Stimulated activated CD4-positive, alpha-beta T cell treated with anti-CD3 and anti-CD28 coated beads, Interleukin-12 subunit alpha, Interleukin-12 subunit beta, amount 100 ng/mL, for 24 hours (primary cell): ENCODE measurements at places on chromosomes 1 and 21.

DNA sequence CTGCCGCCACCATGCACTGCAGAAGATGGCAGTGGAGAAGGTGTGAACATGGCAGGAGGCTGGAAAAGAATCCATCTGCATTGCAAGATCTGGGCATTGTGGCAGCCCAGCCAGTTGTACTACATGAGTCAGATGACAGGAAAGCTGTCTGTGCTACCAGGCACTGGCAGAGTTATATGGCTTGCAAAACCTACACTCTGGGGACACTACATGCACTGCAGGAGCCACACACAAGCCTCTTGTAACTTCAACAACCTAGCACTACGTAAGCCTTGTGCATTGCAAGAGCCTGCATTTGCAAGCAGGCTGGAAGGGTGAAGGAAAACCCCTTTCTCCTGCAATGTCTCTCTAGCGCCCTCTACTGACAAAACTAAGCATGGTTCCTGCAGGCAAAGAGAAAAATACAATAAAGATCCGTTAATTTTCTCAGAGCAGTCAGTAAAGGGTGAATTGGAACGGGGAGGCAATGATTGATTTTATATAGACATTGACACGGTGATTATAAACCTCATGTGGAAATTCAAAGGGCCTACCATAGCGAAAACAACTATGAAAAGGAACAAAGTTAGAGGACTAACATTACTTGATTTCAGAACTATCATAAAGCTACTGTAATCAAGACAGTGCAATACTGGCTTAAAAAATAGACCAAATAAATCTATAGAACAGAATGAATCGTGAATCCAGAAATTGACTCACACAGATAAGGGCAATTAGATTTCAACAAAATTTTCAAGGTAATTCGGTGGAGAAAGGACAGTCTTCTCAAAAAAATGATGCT, 26.2 kb upstream of the DYNLT5 start:
- peak; percentile 15 for DNase-seq

GRCh38 chr1:228271701-228272251, 63.9 kb downstream of the OBSCN start:
- no peak for DNase-seq

DNA sequence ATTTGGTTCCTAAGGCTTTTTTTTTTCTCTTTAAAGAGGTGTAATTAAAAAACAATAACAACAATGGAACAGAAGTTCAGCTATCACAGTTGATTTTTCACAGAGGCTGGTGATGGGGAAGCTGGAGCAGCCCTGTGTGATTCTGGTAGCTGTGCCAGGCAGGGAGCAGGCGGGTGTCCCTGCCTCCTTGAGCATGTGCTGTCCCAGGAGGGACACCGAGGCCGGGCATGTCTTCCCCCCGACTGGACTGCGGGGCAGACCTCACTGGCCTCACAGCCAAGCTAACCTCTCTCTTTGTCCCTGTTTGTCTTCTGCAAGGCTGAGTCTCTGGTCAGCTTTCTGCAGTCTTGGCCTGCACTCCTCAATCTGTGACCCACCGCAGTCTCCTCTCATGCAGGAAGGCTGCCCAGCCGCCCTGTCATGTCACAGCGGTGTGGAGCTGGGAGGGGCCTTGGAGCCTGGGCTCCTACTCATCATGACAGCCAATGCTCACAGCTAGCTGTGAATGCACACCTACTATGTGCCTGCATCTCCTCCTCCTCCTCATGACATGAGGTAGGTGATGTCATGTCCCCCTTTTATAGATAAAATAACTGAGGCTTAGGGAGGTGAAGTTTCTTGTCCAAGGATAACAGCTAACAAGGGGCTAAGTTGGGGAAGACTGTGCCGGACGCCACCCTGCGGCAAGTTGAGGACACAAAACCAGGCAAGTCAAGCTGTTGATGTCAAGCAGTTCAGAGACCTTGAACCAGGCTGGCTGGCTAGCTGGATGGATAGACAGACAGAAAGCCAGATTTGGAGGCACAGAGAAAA, 10.3 kb upstream of the ACTL8 start:
- no peak for DNase-seq

DNA sequence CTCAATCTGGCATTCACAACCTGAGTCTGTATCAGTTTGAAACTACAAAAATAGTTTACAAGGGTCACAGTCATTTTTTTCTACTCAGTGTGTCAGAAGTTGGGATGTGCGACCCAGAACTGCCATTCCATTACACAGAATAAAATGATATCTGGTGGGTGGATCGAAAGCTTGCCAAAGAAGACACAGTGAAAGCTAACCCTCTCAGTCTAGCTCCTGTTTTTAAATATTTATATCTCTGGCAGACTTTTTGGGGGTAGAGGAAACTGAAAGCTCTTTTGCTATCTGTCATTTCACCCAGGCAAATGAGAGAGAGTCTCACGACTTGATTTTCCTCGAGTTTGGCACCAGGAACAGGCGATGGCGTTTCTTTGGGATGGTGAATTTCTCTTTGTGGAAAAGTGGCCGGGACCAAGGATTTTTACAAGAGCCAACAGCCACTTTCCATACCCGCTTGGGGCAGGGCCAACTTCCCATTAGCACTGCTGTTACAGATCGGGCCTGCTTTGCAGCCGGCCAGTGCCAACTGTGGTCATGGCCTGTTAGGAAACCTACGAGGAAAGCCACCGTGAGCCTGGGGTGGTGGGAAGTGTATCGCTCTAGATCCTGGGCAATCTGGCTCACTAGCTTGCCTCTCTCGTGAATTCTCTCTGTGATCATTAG, 185.5 kb upstream of the NFIA start:
- no peak for DNase-seq

- peak; percentile 36 for DNase-seq
Measured at GRCh38 chr1:111399792-111400610, 27.5 kb downstream of the OVGP1 start.

GRCh38 chr1:65512383-65512782, 91.9 kb downstream of the LEPR start:
- DNase-seq, result no peak
